ENCODE measurements at places on chromosomes 6 and 20.

DNA sequence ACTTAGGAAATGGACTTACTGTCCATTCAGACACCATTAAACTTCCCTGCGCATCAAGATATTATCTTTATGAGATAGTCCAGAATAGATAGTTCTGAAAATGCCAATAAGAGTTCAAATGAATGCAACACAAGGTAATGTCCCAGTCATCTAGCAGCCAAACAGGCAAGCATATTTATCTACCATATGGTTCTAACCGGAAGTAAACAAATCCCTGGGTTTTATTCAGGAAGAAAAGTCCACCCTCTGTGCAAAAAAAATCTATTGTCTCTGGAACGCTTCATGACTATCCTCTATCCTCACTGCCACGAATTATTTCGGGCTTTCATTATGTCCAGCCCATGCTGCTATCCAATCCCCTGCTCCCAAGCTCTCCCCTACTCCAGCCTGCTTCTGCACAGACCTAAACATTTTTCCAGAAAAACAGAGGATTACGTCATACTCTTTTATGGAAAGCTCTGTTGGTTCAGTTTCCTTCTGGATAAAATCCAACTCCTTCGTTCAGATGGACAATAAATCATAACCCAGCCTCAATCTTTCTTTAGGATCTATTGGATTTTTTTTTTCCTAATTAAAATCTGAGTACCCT, 11.4 kb downstream of the PPIL6 start:
- DNase-seq: no peak

- DNase-seq: no peak
Observed at GRCh38 chr6:105364243-105364642, 38.6 kb downstream of the PREP start.

DNA sequence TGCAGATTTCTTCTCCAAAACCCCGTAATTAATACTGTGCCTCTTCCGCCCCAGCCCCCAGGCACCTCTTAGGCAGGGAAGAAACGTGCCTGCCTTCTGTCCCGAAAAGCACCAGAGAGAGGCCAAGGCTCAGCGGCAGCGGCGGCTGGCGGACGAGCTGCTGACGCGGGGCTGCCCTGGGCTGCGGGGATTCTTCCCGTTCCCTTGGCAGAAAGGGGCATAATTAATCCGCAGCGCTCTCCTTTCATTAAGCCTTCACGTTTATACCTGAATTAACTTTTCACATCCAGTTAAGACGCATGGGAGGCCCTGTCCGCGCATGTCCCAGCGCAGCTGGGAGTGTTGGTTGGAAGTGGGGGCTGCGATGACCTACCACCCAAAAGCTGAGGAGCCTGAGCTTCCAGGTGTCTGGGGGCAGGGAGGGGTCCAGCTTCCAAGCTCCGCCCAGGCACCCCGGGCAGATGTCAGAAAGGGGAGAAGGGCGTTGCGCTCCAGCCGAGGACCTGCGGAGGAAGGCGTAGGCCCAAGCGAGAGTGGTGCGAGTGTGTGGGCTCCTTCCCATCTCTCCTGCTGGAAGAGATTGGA, 167.4 kb upstream of the LRFN2 start:
- no peak for DNase-seq

GRCh38 chr6:132466952-132467351, 46.0 kb downstream of the STX7 start:
- no peak for DNase-seq

DNA sequence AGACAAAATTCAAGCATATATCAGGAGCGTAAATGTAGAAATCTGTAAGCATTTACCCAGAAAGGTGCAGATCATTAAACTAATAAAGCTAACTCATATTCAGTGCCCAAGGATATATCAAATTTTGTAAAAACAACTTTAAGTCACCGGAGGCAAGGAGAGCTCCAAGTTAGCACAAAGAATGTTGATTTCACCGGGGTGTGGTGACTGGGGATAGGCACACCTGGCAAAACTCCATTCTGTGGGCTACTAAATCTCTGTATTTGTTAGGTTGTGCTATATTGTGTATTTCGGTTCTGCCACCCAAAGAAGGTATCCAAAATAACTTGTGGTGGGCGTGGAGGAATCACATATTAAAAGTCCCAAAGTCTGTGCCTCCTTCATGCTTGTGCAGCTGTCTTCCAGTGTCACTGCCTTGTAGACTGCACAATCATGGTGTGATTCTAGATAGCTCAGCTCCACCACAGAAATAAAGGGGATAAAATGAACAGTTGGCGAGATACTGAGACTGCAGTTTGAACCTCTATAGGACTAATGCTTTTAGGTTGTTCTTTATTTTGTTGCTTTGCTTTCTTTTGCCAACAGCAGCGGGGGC, 111.6 kb downstream of the GMDS start:
- no peak for DNase-seq

DNA sequence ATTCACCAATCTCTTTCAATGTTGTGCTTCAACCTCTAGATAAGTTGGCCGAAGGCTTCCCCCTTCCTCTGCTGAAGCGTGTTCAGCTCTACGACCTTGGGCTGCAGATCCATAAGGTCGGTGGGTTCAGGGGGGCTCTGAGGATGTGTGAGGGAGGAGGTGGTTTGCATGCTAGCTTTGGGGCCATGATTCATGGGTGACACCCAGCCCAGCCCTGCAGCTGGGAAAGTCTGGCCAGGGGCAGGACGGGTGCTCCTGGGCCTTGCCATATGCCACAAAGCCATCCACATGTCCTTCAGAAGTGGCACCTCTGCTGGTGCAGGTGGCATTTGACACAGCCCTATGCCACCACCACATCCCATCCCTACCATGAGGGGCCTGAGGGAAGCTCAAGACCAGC, 27.6 kb downstream of the LBP start:
- DNase-seq: no peak

- DNase-seq: no peak
Observed at GRCh38 chr6:18680842-18681241, 293.7 kb downstream of the RNF144B start.

- DNase-seq: peak; percentile 22
Observed at GRCh38 chr6:129749749-129750120, 39.8 kb upstream of the ARHGAP18 start.

GRCh38 chr20:50522053-50522674, 12.0 kb downstream of the PTPN1 start:
- no peak for DNase-seq

DNA sequence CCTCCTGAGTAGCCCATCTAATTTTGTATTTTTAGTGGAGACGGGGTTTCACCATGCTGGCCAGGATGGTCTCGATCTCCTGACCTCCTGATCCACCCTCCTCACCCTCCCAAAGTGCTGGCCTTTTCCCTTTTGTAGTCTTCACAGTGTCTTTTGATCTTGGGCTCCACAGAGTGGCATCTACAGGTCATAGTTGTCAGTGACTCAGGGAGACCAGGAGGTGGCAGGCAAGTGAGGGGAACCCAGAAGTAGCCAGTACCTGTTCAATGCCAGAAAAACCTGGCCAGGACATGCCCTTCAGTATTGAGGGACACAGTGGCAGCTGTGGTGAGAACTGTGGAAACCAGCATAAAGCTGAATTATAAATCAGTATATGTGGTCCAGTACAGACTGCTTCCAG, 19.6 kb downstream of the RPP21 start:
- DNase-seq: no peak

GRCh38 chr20:21048841-21049273, 57.3 kb downstream of the LINC00237 start:
- peak; percentile 15 for DNase-seq

- DNase-seq: no peak
Observed at GRCh38 chr6:15499591-15499990, 163.2 kb downstream of the DTNBP1 start.

DNA sequence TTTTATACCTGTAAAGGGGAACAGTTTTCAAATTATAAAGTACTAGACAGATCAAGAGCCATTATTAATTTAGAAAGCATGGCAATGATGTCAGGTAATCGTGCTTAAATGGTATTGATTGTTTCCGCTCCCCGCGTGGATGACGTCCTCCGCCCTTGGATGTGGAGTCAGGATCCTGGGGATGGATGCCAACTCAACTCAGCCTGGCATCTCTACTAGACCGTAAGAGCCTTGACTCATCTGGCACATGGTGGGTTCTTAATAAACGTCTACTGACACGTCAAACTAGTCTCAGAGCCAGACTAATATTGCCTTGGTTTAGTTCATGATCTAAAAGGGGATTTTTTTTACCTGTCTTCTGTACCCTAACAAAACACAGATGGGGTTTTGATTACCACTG, 80.2 kb downstream of the LRFN2 start:
- no peak for DNase-seq

GRCh38 chr6:57432919-57433684, 115.7 kb downstream of the PRIM2 start:
- DNase-seq: no peak

GRCh38 chr6:167799033-167799821, 27.5 kb upstream of the AFDN start:
- DNase-seq: no peak

GRCh38 chr6:139983555-139984276, 609.3 kb upstream of the CITED2 start:
- DNase-seq: no peak

- no peak for DNase-seq
Observed at GRCh38 chr6:41427642-41428335, 92.4 kb downstream of the NCR2 start.

All from T-cell (primary cell).